ENCODE measurements at places on chromosomes 5 and 9.
A peak's percentile ranks its signal among the peaks of the same experiment; 100 is the strongest.

DNA sequence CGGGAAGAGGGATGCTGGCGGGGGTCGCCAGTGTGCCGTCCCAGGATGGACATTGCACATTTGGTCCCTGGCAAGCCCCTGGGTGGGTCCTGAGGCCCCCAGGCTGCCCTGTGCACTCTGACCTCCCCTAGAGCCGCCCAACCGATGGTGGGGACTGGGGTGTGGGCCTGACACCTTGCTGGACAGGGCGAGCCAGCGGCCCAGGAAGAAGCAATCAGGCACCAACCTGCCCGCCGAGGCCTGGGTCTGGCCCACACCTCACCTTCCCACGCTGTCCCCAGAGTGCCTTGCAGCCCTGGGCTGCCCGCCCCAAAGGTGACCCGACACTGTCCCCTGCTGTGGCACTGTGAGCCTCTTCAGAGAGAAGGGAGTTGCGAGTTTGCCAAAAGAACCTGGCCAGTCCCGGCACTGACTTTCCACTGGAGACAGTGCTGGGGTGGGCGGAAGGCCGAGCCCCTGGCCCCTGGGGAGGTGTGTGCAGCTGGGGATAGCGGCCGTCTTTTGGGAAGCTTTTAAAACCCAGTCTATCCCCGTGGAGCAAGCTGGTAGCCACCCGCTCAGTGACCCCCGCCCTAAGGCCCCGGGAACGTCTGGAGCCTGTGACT is 12.0 kb upstream of the NRARP start:
- H3K27me3 ChIP-seq = no peaks in the 10 kb centered on the region
- no peaks in the 10 kb centered on the region for H3K36me3 ChIP-seq
- DNase-seq = no peak
- no peak overlapping the region for H3K4me3 ChIP-seq
- H3K4me1 ChIP-seq = peaks cover 13% of the 10 kb centered on the region

DNA sequence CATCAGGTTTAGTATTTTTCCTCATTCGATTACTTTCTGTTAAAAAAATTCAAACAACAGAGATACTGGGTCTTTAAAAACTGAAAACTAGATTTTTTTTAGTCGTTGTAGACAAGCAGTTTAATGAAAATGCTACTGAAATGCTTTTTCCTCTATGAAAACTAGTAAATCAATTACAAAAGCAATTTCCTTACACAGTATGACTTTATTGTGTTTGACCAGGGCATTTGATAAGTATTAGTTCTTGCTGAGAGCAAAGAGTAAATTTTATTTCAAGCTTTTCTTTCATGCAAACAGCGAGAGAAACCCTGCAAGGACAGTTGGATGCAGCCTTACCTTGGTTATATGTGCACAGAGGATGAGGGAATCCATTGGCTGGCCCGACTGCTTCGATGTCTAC is 308.5 kb downstream of the MAT2B start:
- no peak for DNase-seq
- no peaks in the 10 kb centered on the region for H3K27me3 ChIP-seq
- no peaks in the 10 kb centered on the region for H3K4me1 ChIP-seq
- H3K27ac ChIP-seq = no peak overlapping the region
- no peak overlapping the region for H3K4me3 ChIP-seq

DNA sequence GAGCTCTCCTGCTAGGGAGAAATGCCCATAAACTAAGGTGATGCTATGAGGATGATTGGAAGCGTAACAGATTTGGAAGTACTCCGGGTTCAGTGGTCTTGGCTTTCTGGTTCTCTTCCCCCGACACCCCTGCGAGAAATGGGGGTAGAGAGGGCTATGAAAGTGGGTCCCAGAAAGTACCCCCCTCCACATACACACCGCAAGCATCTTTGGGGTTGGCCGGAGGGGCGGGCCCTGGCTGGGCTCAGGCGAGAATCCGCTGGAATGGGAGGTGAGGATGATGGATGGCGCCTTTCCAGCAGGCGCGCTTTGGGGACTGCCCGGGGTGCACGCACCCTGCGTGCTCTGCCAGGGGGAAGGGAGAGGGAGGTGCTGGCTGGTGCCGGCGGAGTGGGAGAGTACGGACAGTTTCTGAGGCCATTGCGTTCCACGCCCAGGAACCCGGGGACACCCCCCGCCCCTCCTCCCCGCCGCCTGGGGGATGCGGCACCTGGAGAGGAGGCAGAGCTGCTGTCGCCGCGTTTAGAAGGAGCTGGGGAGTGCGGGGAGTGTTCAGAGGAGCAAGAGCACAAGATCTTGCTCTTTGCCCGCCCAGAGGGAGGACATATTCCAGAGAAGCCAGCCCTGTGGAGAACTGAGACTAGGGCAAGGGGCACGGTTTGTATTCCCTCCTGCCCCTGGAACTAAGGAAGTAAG is 1.9 kb downstream of the PCSK5 start:
- peak overlapping the region; percentile 83 for H3K4me3 ChIP-seq
- no peaks in the 10 kb centered on the region for H3K36me3 ChIP-seq
- peak overlapping the region; percentile 92 for H3K27ac ChIP-seq
- H3K27me3 ChIP-seq = no peaks in the 10 kb centered on the region
- peaks cover 36% of the 10 kb centered on the region for H3K4me1 ChIP-seq
- DNase-seq = peak; percentile 81

GRCh38 chr9:4774209-4774608 is 18.5 kb upstream of the RCL1 start:
- no peaks in the 10 kb centered on the region for H3K36me3 ChIP-seq
- H3K27me3 ChIP-seq = no peaks in the 10 kb centered on the region
- DNase-seq = no peak

DNA sequence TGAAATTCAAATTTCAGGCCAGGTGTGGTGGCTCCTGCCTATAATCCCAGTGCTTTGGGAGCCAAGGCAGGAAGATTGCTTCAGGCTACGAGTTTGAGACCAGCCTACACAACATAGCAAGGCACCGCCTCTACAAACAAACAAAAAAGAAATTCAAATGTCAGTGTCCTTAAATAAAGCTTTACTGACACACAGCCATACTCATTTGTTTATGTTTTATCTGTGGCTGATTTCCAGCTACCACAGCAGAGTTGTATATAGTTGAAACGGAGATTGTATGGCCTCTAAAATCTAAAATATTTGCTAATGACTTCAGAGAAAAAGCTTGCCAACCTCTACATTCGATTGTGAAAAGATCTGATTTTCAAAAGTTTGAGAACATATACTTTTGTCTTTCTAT is 15.4 kb downstream of the SHLD3 start:
- H3K27me3 ChIP-seq = no peaks in the 10 kb centered on the region
- DNase-seq = no peak
- no peaks in the 10 kb centered on the region for H3K4me1 ChIP-seq

DNA sequence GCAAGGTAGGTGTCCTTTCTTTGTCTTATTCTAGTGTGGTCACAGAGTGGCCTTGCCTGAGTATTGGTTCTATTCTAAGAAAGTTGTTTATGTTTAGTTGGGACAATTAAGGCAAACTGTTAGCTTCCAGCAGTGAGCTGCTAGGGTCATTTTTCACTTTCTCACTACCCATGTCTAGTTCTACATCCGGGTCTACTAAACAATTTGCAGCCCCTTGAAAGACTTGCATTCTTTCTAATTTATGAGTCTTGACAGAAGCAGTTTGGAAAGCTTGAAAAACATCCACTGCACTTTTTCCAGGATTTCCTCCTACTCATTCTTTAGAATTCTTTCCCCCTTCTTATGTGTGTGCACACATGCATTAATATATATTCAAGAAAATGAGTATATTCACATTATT is 892.2 kb upstream of the ACO1 start:
- no peak overlapping the region for H3K27ac ChIP-seq
- DNase-seq = no peak
- H3K27me3 ChIP-seq = no peaks in the 10 kb centered on the region
- H3K36me3 ChIP-seq = no peaks in the 10 kb centered on the region

- H3K27me3 ChIP-seq = no peaks in the 10 kb centered on the region
- no peaks in the 10 kb centered on the region for H3K4me1 ChIP-seq
- H3K27ac ChIP-seq = no peak overlapping the region
- no peak for DNase-seq
- H3K4me3 ChIP-seq = no peak overlapping the region
These were observed 46.5 kb upstream of the DAPK1 start for GRCh38 chr9:87451149-87451548.
